Suppressor macrophage (primary cell): ENCODE measurements at places on chromosomes 12 and 14.
A peak's percentile ranks its signal among the peaks of the same experiment; 100 is the strongest.

DNA sequence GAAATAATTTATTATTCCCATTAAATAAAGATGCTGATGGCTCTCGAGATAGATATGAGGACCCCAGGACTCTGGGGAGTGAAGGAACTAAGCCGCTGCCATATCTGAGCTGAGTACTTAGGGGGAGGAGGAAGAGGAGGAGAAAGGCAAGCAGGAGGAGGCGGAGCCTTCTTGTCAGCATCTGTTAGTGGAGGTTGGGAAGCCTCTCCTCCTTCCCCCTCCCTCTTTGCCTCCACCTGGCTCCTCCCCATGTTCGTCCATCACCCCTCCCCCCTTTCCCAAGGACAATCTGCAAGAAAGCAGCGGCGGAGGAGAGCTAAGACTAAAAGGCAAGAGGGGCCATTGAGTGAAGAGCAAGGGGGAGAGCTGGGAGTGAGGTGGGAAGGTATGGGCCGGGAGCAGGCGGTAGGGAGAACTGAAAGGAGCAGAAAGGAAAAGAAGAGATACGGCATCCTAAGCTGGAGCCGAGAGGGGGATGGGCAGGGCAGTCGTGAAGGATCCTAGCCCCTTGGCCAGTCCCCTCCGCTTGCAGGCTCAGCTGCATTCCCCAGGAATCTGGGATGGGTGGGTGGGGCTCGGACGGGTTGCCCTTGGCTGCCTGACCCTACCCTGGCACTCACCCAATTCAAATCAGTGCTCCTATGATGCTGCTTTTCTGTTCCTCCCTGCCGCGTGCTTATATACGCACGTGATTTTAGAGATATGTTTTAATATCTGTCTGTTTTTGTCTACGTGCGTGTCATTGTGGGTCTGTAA lies at the start of gene PFKM:
PFKM (plus strand) TSS at position 287 of the 756 bp plus-strand sequence. CDS start 3,411 bp downstream, outside the sequence.
- DNase-seq, result peak; percentile 80

DNA sequence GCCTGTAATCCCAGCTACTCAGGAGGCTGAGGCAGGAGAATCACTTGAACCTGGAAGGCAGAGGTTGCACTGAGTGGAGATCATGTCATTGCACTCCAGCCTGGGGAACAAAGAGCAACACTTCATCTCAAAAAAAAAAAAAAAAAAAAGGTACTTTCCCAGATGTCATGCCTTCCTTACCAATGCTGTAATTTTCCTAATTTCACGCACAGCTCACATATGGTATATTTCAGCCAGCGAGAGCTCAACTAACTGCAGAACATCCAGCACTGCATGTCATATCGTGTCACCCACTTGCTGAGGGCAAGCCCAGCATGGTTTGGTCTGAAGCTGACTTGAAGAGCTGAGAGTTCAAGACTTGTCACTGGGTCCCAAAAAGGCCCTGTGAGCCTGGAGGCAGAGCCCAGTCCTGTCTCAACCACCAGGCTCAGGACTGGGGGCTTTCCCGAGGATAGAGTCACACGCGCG lies 29.0 kb downstream of the NFKBIA start:
- peak; percentile 81 for DNase-seq

DNA sequence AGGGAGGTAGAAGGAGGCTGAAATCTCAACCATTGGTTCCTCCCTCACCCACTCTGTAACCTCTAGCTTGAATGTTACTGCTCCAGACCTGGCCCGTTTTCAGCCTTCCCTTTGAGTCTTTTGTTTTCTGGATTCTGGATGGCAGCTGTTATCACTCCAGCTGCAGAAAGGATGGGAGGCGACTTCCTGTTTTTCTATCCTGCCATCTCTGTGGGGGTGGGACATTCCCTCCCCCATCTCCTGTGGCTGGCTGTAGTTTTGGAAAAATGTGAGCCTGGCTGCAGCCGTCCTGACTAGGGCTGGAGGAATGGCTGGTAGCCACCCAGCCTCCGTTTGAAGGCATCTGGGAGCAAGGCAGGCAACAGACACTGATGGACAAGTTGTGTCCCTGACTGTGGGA lies 2.9 kb upstream of the PPFIBP1 start:
- DNase-seq, result no peak

DNA sequence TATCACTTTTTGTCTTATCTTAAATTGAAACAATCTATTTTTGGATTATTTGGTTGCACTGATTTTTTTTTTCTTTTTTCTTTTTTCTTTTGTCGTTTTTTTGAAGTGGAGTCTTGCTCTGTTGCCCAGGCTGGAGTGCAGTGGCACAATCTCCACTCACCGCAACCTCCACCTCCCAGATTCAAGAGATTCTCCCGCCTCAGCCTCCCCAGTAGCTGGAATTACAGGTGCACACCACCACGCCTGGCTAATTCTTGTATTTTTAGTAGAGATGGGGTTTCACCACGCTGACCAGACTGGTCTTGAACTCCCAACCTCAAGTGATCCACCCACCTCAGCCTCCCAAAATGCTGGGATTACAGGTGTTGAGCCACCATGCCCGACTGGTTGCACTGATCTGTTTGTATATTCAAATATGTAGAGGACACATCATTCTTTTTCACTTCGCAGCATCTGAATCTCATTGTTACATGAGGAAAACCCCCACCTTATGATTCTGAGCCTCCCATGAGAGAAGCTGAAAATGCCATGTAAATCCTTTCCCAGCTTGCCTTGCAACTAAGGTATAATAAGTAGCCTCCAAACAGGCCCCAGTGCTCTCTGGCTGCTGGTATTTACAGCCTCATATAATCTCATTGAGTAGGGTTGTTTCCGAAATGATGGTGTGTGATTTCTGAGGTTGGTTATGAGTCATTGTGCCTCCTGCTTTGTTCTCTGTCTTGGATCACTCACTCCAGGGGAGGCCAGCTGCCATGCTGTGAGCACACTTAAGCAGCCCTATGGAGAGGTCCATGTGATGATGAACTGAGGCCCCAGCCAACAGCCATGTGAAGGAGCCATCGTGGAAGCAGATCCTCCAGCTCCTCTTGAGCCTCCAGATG lies 5.2 kb upstream of the HSP90B1 start:
- DNase-seq, result no peak

DNA sequence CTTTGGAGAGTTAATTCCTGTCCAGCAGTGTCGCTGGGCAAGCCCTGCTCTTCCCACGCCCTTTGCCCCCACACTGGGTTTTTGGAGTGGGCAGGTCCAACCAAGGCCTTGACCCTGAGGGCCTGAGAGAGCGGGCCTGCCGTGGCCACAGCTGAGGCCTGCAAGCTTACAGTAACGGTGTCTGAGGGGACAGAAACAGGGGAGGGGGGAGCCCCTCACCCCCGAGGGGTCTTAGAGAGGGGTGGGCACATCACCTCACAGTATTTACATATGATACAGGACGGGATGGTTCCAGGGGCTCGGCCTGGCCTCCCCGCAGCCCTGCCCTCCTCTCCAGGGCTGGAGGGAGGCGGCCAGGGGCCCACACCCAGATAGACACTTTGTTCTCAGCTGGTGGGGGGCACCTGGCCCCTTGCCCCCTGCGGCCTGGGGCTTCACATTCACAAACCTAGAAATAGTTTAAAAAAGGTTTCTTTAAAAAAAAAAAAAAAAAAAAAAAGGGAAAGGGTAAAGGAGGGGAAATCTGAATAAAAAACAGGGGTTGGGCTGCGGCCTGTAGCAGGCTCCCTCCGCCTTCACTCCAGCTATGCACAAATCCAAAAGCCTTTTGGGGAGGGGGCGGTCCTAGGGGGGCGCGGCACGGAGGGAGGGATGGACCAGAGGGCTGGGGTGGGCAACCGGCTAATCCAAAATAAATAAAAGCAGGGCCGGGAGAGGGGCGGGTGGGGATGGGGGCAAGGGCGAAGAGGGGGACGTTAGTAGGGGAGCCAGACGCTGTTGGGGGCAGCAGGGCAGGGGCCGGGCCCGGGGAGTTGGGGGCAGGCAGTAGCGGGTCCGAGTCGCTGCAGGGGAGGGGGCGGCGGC lies 14.8 kb upstream of the PLA2G1B start:
- no peak for DNase-seq

DNA sequence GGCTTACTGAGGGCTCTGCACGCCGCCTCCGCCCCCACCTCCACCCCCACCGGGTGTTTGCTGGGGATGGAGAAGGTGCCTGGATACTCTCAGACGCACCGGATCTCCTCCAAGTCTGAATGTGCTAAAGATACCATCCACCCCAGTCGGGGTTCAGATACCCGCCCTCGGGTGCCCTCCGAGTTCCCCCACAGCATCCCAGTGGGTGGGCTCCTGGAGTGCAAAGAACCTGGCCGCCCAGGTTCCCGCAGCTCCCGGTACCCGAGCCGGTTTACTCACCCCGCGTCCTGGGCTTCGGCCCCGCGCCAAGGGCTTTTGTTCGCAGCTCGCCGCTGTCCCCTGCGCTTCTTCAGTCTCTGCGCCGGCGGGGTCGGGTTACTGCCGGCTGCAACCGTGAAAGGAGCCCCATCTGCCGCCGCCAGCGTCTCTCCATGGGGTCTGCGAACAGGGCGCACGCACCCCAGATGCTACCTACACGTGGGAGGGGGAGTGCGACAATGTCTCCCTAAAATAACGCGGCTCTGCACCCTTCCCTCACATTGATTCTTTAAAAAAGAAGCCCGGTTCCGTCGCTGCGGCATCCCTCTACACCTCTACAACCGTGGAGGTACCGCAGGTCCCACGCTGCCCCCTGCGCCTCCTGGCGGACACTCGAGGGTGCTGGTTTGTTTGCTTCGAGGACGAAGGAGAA lies at the start of gene CCDC177:
CCDC177 (minus strand) TSS at position 609 of the 691 bp plus-strand sequence. CDS start 1,249 bp downstream, outside the sequence.
- DNase-seq, result peak; percentile 69

- no peak for DNase-seq
Measured at GRCh38 chr12:43106355-43106754, 445.6 kb downstream of the ADAMTS20 start.

- peak; percentile 47 for DNase-seq
Measured at GRCh38 chr12:104299842-104300481, 3.6 kb upstream of the EID3 start.

- DNase-seq, result no peak
Measured at GRCh38 chr12:79381248-79382208, 309.2 kb downstream of the PAWR start.

DNA sequence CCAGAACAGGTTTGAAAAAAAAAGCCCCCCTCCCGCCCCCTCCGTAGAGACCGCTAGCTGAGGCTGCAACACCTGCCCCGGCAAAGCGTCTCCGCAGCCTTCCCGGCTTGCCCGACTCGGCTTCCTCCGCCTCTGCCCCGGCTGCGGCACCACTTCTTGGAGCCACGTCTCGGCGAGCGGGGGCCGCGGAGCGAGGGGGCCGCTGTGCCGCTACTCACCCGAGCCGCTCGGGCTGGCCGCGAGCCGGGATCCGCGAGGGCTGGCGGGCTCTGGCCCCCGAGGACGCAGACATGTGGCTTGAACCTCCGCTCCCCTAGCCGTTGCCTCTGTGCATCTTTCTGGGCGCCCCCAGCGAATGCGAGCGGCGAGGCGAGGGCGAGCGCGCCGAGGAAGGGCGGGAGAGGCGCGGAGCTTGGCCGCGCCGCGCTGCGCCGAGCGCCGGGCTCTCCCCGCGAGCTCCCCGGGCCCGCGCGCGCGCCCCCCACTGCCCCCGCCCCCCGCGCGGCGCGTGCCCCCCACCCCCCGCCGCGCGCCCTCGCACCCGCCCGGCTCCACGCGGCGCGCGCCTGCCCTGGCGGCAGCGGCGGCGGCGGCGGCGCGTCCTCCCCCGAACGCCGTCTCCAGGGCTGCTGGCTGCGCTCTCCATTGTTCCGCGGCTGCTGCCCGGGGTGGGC lies 249.5 kb downstream of the APAF1 start:
- DNase-seq, result no peak

GRCh38 chr14:94522115-94522724 lies 13.0 kb upstream of the SERPINA12 start:
- no peak for DNase-seq

DNA sequence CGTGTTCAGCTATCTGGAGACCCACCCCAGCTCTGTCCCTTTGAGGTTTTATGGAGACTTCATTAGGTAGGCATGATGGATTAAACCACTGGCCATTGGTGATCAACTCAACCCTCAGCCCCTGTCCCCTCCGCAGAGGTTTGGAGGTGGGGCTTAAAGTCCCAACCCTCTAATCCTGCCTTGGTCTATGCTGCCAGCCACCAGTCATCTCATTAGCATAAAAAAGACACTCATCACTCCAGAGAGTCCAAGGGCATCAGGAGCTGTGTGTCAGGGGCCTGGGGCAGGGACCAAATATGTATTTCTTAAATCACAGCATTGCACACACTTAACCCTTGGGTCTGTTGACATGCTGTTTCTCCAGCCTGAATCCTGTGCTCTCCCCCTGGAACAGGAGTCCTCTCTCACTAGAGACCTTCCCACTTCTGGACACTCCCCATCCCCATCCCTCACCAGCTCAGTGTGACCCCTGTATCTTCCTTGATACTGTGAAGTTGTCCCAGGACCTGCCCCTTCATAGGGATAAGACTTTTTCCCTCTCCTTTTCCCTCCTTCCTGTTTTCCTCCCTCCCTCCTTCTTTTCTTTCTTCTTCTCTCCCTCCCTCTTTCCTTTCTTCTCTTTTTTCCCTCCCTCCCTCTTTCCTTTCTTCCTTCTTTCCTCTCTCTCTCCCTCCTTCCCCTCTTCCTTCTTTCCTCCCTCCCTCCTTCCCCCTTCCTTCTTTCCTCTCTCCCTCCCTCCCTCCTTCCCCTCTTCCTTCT lies 54.7 kb upstream of the CLMN start:
- DNase-seq, result no peak

GRCh38 chr12:114823724-114824123 lies 139.7 kb upstream of the TBX3 start:
- DNase-seq, result no peak

GRCh38 chr12:52432559-52433207 lies 1.5 kb downstream of the KRT75 start:
- DNase-seq, result no peak

- DNase-seq, result no peak
Measured at GRCh38 chr14:83556746-83557453, 1973.0 kb upstream of the FLRT2 start.
